Stimulated activated CD8-positive, alpha-beta memory T cell treated with anti-CD3 and anti-CD28 coated beads, Interleukin-4, amount 100 ng/mL, for 1 hour (primary cell): ENCODE measurements at places on chromosomes 2 and 18.

DNA sequence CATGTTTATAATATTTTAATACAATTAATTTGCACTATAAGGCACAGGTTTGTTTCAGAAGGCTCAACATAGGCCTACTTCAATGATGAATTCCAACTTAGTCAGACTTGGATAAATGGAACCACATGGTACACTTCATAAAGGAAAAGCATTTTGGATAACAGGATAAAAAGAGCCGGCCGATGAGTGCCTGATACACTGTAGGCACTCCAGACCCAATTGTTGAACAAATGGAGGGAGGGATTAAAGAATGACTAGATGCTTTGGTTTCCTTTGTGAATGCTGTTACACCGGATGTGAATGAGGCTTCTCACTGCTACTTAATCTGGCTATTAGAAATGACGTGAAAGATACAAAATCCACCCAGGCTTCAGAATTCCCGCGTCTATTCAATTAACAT, 104.1 kb upstream of the KCTD1 start:
- no peak for DNase-seq

DNA sequence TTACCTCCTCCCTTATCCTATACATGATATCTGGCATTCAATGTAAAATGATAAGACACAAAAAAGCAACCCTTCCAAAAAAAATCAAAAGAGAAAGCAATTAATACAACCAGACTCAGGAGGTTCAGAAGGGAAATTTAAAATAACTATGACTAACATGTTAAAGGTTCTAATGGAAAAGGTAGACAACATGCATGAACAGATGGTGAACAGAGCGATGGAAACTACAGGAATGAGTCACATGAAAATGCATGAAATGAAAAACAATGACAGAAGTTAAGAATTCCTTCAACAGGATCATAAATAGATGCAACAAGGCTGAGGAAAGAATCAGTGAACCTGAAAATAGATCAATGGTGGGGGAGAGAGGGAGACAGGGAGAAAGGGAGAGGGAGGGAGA, 26.1 kb upstream of the ERCC3 start:
- no peak for DNase-seq

GRCh38 chr2:128778843-128779242, 460.2 kb upstream of the HS6ST1 start:
- DNase-seq: no peak

DNA sequence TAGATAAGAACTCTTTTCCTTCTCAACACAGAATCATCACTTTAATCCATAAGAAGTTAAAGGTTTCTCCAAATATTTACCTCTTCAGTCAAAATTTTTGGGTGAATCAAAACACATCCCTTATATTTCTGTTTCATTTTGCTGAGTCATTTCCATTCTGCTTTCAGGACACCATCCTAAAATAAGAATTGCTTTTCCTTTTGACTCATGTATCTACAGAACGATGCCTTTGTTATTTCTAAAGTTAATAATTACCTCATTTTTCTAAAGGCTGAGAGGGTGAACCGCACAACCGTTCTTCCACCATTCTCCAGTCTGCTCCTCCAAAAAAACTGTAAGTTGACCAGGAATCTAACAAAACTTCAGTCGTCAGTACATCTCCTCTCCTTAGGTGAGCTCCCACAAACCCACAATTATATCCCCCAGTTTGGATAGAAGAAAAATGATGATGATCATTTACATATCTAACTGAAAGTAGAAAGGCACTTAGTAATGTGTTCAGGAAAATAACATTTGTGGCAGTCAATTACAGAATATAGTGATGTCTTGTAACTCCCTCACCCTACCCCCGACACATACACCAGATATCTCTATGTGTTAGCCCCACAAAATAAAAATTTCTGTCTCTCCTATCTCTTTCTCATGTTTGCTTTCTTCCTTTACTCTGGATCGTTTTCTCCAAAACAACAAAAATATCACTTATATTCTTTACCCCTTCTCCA, 162.5 kb downstream of the RAD51AP2 start:
- DNase-seq: no peak

- DNase-seq: no peak
These were observed 182.0 kb downstream of the PRKCE start for GRCh38 chr2:45833301-45833967.

- no peak for DNase-seq
These were observed 137.9 kb downstream of the MGAT5 start for GRCh38 chr2:134391751-134392160.
